ENCODE measurements at places on chromosomes 16 and 17. TPM values are rescaled to one million over a fixed set of nuclear protein-coding genes. Genes with fewer than 3 reads are reported as not detected.

GRCh38 chr17:65536573-65537342, 24.7 kb downstream of the AXIN2 start:
- peaks cover 63% of the 10 kb centered on the region for H3K36me3 ChIP-seq
- no peaks in the 10 kb centered on the region for H3K27me3 ChIP-seq
- no peak overlapping the region for H3K27ac ChIP-seq
- DNase-seq, result no peak
- H3K4me1 ChIP-seq, result peaks cover 8% of the 10 kb centered on the region

DNA sequence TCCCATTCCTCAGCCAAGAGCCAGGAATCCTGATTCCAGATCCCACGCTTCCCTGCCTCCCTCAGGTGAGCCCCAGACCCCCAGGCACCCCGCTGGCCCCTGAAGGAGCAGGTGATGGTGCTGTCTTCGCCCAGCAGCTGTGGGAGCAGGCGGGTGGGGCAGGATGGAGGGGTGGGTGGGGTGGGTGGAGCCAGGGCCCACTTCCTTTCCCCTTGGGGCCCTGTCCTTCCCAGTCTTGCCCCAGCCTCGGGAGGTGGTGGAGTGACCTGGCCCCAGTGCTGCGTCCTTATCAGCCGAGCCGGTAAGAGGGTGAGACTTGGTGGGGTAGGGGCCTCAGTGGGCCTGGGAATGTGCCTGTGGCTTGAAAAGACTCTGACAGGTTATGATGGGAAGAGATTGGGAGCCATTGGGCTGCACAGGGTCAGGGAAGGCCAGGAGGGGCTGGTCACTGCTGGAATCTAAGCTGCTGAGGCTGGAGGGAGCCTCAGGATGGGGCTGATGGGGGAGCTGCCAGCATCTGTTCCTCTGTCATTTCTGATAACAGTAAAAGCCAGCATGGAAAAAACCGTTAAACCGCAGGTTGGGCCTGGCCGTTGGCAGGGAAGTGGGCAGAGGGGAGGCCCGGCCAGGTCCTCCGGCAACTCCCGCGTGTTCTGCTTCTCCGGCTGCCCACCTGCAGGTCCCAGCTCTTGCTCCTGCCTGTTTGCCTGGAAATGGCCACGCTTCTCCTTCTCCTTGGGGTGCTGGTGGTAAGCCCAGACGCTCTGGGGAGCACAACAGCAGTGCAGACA, at the start of gene SPN:
Gene SPN (plus strand): TSS at position 232 of the 791 bp plus-strand sequence. CDS start 482 bp downstream, at position 714.
- H3K4me1 ChIP-seq, result peaks cover 21% of the 10 kb centered on the region
- no peaks in the 10 kb centered on the region for H3K27me3 ChIP-seq
- H3K27ac ChIP-seq, result no peak within 1 kb of the TSS

- no peaks in the 10 kb centered on the region for H3K36me3 ChIP-seq
- peak; percentile 96 for DNase-seq
- no peak overlapping the region for H3K27ac ChIP-seq
- H3K4me1 ChIP-seq, result no peaks in the 10 kb centered on the region
- H3K27me3 ChIP-seq, result peaks cover 7% of the 10 kb centered on the region
These were observed 7.0 kb downstream of the PLXDC1 start for GRCh38 chr17:39144416-39144840.

DNA sequence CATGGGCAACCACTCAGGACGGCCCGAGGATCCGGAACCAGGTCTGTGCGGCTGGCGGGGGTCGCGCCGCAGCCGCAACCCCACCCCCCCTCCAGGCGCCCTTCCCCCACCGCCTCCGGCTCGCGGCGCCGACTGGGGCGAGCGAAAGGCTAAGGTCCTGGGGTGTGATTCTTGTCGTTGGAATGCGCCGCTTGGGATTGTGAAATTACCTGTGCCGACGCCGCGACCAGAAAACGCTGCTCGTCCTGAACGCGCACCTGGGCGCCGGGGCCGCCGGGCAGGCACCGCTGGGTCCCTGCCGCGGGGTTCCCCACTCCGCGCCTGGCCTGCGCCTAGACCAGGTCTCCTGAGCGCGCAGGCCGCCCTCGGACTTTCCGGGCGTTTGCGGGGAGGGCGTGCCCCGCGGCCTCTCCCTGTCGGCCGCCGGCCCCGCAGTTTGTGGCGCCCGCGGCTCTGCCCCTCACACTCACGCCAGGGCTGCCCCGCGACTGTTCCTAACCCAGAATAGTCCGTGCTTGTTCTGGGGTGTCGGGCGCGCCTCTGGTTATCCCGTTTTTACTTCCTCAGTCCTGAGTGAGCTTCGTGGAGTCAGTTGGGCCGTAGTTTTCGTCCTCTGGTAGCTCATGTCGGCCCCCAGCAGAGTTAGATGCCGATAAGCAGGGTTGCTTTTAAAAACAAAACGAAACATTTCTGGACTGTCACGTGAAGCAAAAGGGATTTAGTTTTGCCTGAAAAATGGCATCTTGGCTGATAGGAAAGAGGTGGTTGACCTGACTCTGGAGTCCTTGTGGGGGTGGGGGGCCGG, 147.2 kb downstream of the SPECC1 start:
- H3K36me3 ChIP-seq, result no peaks in the 10 kb centered on the region
- H3K4me3 ChIP-seq, result peak overlapping the region; percentile 62
- peaks cover 5% of the 10 kb centered on the region for H3K4me1 ChIP-seq

DNA sequence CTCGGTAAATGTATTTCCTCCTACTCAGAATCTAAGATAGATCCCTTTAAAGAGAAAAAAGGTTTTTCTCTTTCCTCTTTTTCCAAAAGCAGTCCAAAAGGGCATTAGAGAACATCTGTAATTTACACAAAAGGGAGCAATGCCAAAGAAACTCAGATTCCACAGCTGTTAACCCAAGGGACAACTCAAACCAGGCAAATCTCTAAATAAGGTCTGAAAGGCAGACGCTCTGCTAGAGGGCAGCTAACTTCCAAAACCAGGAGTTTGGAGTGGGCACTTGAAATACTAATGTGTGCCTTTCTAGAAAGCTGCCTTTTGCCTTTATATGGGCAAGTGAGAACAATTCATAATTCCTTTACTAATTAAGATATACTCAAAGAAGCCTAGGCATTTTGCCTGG, 435.7 kb downstream of the ZFHX3 start:
- peaks cover 2% of the 10 kb centered on the region for H3K4me1 ChIP-seq
- DNase-seq, result peak; percentile 33
- H3K36me3 ChIP-seq, result no peaks in the 10 kb centered on the region

- DNase-seq, result peak; percentile 65
- H3K4me1 ChIP-seq, result no peaks in the 10 kb centered on the region
- no peaks in the 10 kb centered on the region for H3K36me3 ChIP-seq
- no peak overlapping the region for H3K27ac ChIP-seq
- H3K27me3 ChIP-seq, result peaks cover 7% of the 10 kb centered on the region
These were observed 51.8 kb downstream of the BEAN1 start for GRCh38 chr16:66478733-66479511.

DNA sequence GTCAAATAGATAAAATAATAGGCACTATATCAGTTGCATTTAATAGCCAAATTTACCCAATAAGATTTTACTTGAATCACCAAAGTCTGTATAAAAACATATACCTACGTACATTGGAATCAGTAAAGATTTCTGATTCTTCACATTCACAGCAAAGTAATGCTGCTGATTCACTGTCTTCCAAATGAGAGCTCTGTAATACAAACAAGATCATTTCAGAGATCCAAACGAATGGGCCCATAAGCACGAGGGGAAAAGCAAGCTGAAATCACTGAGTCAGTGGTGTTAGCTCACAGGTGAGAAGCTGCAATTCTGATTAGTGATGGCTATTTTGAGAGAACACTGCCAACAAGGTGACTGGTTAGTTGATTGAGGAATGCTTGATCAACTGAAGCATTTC, 81.3 kb downstream of the SSH2 start:
- no peak for DNase-seq
- H3K27me3 ChIP-seq, result no peaks in the 10 kb centered on the region
- H3K36me3 ChIP-seq, result no peaks in the 10 kb centered on the region

DNA sequence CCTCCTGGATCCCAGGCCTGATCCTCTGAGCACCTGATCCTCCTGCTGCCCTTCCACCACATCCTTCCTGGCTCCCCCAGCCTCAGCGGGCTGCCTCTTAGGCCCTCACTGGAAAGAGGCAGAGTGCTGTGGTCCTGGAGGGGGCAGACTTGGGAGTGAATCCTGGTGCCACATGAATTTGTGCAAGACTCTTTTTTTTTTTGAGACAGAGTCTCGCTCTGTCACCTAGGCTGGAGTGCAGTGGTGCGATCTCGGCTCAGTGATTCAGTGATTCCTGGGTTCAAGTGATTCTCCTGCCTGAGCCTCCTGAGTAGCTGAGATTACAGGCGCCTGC, 3.1 kb downstream of the GHDC start:
- no peaks in the 10 kb centered on the region for H3K4me1 ChIP-seq
- H3K4me3 ChIP-seq, result no peak overlapping the region
- no peaks in the 10 kb centered on the region for H3K36me3 ChIP-seq
- no peaks in the 10 kb centered on the region for H3K27me3 ChIP-seq
- DNase-seq, result no peak

GRCh38 chr17:44033861-44034408, 19.2 kb upstream of the TMEM101 start:
- H3K27me3 ChIP-seq, result no peaks in the 10 kb centered on the region
- H3K4me1 ChIP-seq, result no peaks in the 10 kb centered on the region
- peaks cover 38% of the 10 kb centered on the region for H3K36me3 ChIP-seq
- no peak for DNase-seq
- H3K4me3 ChIP-seq, result no peak overlapping the region
- H3K27ac ChIP-seq, result no peak overlapping the region

Gene ADAP2
- 1.0 TPM for total RNA-seq

Gene TSR1
- total RNA-seq, result 47.1 TPM

Gene KRTAP4-3
- total RNA-seq, result not detected

Gene C17orf107
- 7.4 TPM for total RNA-seq

Gene MYH13
- total RNA-seq, result 0.09 TPM

Gene TNFRSF13B
- not detected for total RNA-seq
